MCF 10A (cell line): ENCODE measurements at places on chromosomes 4 and X.

DNA sequence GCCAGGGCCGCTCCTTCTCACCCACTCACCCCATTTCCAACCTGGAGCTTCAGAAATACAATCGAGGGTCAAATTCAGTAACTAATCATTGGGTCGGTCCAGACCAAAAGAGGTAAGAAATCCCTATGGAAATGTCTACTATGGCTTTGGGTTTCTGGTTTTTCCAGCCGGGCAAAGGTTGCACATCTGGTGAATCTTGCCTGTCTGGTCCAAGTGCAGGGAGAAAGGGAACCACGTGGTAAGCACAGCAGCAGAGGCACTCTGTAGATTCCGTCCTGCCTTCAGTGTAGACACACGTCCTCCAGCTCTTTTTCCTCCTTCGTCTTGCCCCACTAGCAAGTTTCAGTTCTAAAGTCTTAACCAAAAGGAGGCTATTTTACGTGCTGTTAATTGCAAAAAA lies 218.0 kb upstream of the JADE1 start:
- H3K27ac ChIP-seq: no peak overlapping the region
- DNase-seq: no peak
- H3K36me3 ChIP-seq: peaks cover 10% of the 10 kb centered on the region
- H3K4me1 ChIP-seq: peaks cover 5% of the 10 kb centered on the region
- no peaks in the 10 kb centered on the region for H3K27me3 ChIP-seq

- H3K36me3 ChIP-seq: no peaks in the 10 kb centered on the region
- no peak overlapping the region for H3K4me3 ChIP-seq
- H3K27me3 ChIP-seq: no peaks in the 10 kb centered on the region
- H3K4me1 ChIP-seq: peaks cover 11% of the 10 kb centered on the region
These were observed 615.4 kb upstream of the SMIM31 start for GRCh38 chr4:164138521-164138920.

GRCh38 chrX:153408871-153409351 lies 2.4 kb upstream of the ZFP92 start:
- DNase-seq: no peak
- no peaks in the 10 kb centered on the region for H3K4me1 ChIP-seq
- H3K27me3 ChIP-seq: peaks cover 49% of the 10 kb centered on the region
- no peak overlapping the region for H3K4me3 ChIP-seq

DNA sequence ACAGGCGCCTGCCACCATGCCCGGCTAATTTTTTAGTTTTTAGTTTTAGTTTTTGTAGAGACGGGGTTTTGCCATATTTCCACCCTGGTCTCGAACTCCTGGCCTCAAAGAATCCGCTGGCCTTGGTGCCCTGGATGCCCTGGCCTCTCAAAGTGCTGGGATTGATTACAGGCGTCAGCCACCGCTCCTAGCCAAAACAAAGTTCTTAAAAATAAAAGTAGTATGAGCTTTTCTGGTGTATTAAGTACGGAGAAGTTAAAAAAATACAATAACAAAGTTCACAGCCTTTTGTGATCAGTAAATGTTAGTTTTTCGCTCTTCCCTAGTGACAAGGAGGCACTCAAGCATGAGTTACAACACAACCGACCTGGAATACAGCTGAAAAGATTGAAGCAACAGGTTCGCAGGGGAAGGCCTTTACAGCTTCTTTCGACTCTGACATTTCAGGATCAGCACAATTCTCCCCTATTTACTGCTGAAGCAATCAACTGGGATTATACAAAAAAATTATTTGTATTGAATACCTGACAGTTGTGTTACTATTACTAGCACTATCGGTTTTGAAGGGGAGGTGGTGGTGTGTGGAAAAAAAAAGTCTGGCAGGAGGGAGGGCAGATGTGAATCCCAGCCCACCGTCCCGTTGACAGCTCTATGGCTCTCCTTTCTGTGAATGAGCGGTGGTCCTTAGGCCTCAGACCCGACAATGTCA lies 893 bp upstream of the METAP1 start:
- H3K36me3 ChIP-seq: no peaks in the 10 kb centered on the region
- H3K27me3 ChIP-seq: no peaks in the 10 kb centered on the region
- H3K27ac ChIP-seq: peak overlapping the region; percentile 84
- DNase-seq: no peak
